ENCODE measurements at places on chromosomes 11 and 22. TPM values are rescaled to one million over a fixed set of nuclear protein-coding genes. Genes with fewer than 3 reads are reported as not detected.

RBMXL2 gene
- total RNA-seq, result not detected

- no peak for DNase-seq
Observed at GRCh38 chr11:61999141-61999975, 31.9 kb upstream of the FTH1 start.

PRODH gene
- not detected for total RNA-seq

DNA sequence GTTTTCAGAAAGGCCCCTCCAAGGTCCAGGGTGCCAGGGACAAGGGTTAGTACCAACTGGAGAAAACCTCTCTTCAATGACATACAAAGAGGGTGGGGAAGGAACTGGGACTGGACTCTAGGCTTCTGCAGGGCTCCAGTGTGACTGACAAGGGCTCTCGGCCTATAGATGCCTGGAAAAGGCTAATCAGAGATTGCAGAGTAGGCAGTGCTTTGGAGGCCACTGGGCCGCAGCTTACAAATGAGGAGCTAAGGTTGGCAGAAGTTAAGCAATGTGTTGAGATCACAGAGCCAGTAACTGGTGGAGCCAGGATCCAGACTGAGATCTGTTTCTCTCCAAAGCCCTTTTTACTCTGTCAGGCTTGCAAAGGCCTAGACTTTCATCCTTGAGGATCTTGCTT lies 7.4 kb upstream of the DGKZ start:
- no peak for DNase-seq

- DNase-seq, result no peak
Observed at GRCh38 chr11:13907678-13908077, 54.8 kb upstream of the SPON1 start.

- no peak for DNase-seq
Observed at GRCh38 chr11:112477581-112478317, 217.1 kb upstream of the PLET1 start.

DNA sequence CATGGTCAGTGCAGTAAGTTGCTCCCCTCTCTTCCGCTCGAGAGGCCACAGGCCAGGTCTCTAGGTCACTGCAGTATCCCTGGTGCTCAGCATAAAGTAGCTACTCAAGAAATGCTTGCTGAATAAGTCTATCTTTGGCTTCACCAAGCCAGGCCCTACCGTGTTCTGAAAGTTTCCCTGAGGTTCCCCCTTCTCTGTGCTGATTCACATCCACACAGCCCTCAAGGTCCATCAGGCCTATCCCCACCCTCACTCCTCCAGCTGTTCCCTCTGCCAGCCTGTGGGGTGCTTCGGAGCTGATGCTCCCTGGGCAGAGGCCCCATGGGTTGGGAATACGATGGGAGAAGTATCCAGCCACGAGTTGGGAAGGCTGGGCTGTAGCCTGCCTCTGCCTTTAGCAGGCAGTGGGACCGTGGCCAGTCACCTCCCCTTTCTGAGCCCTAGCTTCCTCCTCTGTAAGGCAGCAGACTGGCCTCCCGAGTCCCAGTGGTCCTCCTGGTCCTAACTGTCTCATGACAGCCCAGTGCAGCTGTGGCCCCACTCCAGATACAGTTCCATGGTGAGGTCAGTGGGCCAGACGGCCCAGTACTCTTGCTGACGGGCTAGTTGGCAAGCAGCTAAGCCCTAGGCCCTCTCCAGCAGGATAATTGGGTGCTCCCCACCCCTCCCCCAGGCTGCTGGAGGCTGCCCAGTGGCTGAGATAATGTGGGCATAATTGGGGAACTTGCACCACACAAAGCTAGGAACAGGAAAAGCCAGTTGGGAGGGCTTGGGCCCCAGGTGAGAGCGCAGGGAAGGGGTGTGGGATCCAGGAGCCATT lies 48.2 kb downstream of the NECTIN1 start:
- DNase-seq, result no peak

SMTNL1 gene
- total RNA-seq, result not detected

SNU13 gene
- 185 TPM for total RNA-seq

GRCh38 chr11:35563484-35564244 lies 38.2 kb upstream of the PAMR1 start:
- DNase-seq, result no peak

DNA sequence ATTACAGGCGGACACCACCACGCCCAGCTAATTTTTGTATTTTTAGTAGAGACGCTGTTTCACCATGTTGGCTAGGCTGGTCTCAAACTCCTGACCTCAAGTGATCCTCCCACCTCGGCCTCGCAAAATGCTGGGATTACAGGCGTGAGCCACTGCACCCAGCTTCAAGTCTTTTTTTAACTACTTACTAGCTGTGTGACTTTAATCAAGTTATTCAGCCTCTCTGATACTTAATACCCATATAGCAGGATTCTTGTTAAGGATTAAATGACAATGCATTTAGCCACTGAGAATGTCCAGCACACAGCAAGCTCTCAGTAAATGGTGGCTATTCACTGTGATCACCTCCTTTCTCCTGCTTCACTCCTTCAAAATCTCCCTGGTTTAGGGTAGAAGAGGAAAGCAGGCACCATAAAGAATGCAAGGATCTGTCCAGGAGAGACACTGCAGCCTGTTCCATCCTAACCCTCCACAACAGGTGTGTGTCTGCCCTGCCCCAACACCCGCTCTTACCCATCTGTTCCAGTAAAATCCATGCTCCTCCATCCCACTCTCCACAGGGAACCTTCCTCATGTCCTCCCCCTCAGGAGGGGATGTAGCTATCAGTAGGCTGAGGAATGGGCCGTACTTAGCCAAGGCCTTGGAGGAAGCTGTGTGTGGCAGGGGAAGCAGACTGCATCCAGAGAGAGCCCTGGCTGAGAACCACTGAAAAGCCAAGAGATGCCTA lies 69.3 kb downstream of the MICAL3 start:
- no peak for DNase-seq

GRCh38 chr11:123375832-123376231 lies 54.2 kb upstream of the GRAMD1B start:
- no peak for DNase-seq

CASP1 gene
- 97.8 TPM for total RNA-seq

DNA sequence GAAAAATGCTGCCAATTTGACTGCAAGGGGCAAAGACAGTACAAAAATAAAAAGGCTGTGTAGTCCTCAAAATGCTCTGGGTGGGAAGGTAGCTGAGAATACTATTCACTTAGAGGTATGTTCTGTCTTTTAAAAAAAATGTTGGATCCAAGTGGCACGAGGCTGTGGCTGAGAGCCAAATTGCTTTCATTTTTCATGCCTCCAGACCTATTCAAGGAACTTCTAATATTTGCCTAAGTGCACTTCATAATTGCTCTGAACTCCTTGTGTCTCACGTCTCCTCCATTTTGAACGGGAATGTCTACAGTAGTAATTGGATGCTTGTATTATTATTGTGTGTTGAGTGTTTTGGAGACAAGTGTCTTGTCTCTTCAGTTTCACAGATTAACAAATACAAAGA lies 19.1 kb upstream of the SLC22A25 start:
- DNase-seq, result no peak

GRCh38 chr11:15123849-15124248 lies 9.1 kb downstream of the INSC start:
- DNase-seq, result no peak

GRCh38 chr22:32803020-32803737 lies 1.7 kb downstream of the TIMP3 start:
- no peak for DNase-seq

MAJIN gene
- total RNA-seq, result not detected

- DNase-seq, result no peak
Observed at GRCh38 chr11:78453140-78453935, 35.7 kb upstream of the GAB2 start.

- DNase-seq, result no peak
Observed at GRCh38 chr11:114358716-114359115, 41.6 kb downstream of the C11orf71 start.

DNA sequence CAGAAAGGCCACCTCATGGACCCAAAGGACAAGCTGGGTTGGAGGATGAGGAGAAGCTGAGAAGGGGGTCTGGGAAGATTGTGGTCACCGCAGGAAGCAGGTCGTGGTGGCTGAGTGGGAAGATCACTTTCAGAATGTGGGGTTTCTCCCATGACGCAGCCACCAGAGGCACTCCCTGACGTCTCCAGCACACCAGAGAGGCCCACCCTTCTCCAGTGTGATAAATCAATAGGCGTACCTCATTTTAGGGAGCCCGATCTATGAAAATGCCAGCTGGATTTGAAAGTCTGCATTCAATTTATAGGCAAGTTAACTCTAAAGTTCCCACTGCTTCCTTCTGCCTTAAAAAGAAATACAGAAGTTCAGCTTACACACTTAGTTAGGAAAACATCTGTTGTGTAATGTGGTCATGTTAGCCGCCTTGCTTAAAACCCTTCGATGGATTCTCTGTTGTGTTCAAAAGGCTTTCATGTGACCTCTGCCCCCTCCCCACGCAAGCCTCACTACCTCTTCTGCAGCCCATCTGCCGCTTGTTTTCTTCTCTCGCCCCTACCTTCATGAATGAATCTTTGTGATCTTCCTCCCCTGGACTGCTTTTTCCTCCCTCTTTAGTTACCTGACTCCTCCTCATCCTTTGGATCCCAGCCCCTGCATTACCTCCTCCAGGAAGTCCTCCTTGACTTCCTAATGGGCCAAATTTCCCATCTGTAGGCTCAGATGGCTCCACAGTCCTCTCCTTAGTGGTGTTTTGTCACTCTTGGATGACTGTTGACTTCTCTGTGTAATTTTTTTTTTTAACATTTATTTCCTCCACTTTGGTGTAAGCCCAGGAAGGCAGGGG lies 10.7 kb downstream of the TSPAN18 start:
- DNase-seq, result no peak

- DNase-seq, result no peak
Observed at GRCh38 chr11:96075532-96075959, 151.6 kb upstream of the MTMR2 start.

DNA sequence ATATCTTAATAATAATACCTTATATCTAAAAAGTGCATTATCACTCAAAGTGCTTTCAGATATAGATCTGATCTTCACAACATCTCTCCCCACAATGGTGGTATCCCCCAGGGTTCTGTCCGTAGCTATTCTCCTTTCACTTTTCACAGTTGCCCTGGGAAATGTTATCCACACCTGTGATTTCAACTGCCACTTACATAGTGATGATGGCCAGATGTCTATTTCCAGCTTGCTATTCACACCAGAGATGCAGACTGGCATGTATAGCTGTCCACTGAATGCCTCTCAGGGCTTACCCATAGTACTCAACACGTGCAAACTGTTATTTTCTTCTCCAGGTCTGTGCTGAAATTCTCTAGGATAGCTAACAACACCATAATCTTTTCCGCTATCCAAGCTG lies 724.7 kb downstream of the DLG2 start:
- no peak for DNase-seq

- DNase-seq, result no peak
Observed at GRCh38 chr11:5937868-5938602, 4.0 kb upstream of the OR56A3 start.

- no peak for DNase-seq
Observed at GRCh38 chr22:26481694-26482093, 1.9 kb downstream of the HPS4 start.

PANX3 gene
- total RNA-seq, result not detected

- DNase-seq, result no peak
Observed at GRCh38 chr11:19715373-19715772, 2.7 kb downstream of the NAV2 start.

DNA sequence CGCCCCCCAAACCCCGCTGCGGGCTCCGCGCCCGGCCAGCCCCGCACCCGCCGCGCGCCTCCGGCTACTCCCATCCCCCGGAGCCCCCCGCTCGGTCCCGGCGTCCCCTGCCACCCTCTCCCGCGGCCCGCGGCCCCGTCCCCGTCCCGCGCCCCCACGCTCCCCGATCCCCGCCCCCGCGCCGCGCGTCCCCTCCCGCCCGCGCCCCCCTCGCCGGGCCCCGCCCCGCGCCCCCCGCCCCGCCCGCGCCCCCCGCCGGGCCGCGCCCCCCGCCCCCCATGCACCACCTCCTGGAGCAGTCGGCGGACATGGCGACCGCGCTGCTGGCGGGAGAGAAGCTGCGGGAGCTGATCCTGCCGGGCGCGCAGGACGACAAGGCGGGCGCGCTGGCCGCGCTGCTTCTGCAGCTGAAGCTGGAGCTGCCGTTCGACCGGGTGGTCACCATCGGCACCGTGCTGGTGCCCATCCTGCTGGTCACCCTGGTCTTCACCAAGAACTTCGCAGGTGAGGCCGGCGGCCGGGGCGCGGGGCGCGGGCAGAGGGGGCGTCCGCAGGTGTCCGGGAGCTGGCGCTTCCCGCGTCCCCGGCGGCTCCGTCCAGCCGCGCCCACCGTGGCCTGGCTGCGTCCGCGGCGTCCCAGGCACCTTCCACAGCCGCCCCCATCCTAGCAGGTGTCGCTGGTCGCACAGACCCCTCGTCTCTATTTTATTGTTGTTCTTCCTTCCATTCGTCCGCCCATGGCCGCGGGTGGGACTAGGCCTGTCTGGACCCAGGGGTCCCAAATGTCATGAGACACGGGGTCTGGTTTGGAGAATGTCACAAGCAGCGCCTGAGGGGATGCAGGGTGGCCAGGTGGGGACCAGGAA lies at the start of gene PANX2:
Gene PANX2 (plus strand): TSS at position 279 of the 866 bp plus-strand sequence. CDS start 0 bp downstream, at position 279.
- DNase-seq, result no peak

GRCh38 chr22:46068593-46069491 lies 81.5 kb upstream of the PPARA start:
- DNase-seq, result no peak

RASD2 gene
- total RNA-seq, result 0.08 TPM

CABP4 gene
- total RNA-seq, result 1.6 TPM

DNA sequence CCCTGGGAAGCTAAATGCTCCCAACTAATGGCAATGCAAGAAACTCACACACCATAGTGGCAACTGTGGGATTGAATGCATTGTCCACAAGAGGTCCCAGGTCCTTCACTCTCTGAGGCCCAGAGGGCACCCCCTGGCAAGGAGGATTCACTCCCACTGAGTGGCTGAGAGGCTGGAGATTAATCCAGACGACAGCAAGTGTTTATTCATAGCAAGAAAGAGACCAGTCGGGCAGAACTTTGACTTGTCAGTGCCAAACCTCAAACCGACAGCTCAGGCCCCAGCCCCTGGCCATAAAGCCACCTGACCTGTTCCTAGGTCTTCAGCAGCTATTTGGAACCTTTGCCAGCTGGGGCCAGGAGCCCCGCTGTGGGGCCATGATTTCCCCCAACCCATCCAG lies 54.5 kb upstream of the MPEG1 start:
- no peak for DNase-seq

DNA sequence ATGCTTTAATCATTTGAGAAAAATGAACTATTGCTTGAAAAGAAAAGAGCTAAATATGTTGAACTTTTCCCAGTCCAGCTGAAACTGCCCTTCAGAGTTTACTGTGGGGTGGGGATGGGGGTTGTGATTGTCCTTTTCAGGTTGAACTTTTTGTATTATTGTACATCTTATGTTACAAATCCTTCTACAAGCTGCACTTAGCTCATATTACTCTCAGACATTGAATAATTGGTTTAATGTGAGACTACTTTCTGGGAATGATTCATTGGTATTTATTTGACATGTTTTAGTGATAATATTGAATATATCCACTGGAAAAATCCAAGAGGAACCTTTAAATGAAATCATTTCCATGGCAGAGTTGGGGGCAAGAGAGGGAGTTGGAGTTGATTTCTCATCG lies 84.9 kb downstream of the ATXN10 start:
- no peak for DNase-seq

SLC6A5 gene
- total RNA-seq, result not detected

- no peak for DNase-seq
Observed at GRCh38 chr11:68014157-68014946, 4.2 kb downstream of the ALDH3B1 start.

GRIK4 gene
- total RNA-seq, result not detected

GRCh38 chr11:693415-693831 lies 1.6 kb downstream of the DEAF1 start:
- no peak for DNase-seq

All from activated CD8-positive, alpha-beta T cell treated with anti-CD3 and anti-CD28 coated beads, Interleukin-2, amount 10 ng/mL, durations not matched to agents 7 days and 5 days (primary cell).